ENCODE measurements at places on chromosomes 6 and 20.

DNA sequence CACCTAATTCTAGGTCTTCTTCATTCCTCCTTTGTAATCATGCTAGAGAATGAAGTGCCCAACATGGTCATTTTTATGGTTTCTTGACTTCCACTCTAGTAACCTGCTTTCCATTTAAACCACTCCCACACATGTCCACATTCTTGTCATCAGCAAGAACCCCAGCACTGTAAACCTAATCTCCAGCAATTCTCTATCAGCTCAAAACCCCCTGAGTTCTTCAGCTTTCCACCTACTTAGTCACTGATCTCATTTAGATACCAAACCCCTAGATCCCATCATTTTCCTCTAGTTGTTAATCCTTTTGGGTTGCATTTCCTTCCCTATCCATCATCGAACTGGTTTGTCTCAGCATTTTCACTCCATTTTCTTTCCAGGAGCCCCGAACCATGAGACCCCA lies 49.7 kb downstream of the GOPC start:
- no peak for DNase-seq

- no peak for DNase-seq
Observed at GRCh38 chr6:136964398-136964797, 42.3 kb downstream of the SLC35D3 start.

DNA sequence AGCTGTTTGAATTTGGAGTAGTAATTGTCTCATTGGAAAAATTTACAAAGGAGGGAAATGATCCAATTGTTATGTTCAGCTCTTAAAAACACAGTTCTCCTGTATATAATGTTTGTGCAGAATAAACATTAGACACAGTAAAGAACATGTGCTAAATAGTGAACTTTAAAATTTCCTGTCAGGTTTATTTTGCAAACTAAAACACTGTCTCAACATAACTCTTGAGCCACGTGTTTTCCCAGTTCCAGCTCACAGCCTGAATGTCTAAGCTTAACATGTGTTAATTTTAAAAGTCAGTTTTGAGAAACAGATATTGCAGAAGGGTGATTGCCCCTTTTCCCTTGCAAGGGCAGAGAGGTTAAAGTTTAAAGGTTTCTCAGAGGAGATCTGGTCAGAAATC lies 20.6 kb downstream of the EPHA7 start:
- no peak for DNase-seq

DNA sequence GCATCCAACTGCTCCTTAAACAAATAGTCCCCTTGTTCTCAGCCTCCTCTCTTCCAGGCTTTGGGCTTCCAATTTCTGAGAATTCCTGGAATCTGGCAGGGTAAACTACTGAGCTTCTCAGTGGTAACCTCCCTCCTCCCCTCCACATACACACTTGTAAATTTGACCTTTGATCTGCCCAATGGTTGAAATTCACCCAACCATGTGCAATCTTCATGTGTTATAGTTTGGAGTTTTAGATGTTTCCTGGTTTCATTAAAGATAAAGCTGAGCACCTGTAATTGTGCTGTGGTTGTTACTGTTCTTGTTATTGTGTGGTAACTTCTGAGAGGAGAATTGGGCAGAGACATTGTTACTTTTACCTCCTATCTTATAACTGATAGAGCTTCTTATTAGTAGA lies 328.4 kb downstream of the TPBG start:
- no peak for DNase-seq

- no peak for DNase-seq
Observed at GRCh38 chr6:11358904-11359830, 126.7 kb upstream of the NEDD9 start.

GRCh38 chr6:170134471-170135440 lies 156.1 kb downstream of the DLL1 start:
- DNase-seq: no peak

DNA sequence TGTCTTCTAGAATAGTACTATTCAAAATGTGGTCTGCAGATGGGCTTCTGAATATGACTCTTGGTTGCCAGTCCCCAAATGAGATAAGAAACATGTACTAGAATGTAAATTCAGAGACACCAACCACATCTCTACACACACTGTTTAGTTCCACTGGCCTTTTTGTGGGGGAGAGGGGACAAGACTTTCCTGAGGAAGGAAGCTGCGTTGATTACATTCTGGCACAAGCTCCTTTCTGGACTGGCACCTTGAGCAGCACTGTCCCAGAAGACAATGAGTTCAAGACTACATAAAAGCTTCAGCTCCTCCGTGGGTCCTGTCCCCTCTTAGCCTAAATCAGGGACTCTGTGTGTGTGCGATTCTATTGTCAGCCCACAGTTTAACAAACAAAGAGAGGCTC lies 6.9 kb upstream of the IYD start:
- no peak for DNase-seq

DNA sequence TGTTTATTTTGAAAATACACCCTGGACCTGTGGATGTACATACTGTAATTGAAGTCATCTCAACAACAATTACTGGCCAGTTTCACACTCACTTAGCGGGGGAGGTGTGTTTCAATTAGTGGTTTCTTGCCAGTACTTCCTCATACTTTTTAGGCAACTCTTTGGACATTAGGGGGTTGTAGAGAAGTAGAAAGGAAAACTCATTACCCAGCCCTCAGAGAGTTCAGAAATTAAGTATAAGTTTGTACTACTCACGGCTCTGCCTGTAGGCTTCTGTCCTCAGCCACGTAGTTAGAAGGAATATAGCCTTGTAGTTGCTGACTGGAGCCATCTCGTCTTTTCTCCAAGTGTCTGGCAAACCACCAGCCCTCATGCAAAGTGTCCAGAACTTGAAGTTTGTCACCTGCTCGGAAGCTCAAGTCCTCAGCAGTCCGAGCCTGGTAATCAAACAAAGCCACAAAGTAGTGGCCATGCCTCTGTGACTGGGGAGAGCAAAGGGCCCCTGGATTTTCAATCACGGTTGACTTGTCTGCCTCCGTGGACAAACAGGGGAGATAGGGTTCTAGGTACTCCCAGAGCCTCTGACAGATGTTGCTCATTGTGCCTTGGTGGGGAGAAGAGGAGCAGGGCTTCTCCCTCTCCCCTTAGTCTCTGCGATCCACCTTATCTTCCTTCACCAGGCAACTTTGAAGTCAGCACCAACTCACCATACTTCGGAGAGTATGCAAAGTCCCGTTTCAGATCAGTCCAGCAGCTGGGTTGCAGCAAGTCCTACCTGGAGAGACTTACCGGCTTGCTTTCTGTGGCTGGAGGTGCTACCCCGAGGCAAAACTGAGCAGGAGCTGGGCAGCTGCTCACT lies 749 bp downstream of the FRK start:
- no peak for DNase-seq

- DNase-seq: no peak
Observed at GRCh38 chr6:111861431-111861885, 11.8 kb downstream of the FYN start.

DNA sequence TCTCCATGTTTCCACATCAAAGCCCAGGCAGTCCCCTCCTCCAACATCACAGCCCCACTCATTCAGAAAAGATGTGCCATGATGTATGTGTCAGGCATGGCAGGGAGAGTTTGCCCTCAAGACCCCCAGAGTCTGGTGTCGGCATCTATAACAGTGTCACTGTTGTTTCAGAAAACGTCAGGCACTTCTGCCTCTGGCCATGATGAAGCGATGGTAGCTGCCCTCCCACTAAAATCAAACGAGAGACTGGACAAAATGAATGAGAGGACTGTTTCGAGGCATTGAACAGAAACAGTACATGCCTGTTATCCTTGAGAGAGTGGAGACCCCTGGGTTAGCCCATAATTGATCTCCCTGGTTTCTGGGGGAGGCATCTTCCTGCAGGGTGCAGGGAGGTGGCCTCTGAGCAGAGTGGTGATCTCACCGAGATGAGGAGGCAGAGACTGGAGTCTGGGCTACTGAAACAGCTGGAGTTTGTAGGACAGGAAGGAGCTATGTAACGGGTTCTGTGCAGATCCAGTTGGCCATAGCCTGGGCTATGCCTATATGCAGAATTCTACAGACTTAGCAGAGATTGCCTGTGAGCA lies 144.5 kb downstream of the SYCP2 start:
- DNase-seq: no peak

DNA sequence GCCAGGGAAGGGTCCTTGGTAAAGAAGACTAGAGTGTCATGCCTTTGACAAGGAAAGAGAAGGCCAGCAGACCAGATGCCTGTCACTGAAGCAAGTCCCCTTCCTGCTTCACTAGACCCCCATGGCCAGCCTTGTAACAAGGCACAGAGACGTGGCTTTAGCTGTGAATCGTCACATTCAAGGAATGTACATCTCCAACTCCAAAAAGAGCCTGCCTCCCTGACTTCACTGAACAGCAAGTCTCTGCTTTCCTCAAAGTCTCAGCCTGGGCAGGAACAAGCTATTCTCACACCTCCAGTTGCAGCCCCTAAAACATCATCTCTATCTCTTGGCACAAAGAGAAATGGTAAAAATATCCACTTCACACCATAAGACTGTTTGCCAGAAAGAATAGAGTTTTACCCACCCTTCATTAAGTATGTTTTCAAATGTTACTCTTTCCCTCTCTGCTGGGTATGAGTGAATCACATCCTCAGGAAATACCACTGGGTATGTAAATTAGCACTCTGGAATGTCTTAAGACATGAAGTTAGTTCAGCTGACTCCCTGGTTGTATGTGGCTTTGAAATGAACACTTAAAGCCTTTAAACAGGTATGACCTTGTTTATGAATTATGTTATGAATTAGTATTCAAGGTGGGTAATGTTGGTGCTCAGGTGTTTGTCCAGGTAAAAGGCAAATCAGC lies 46.4 kb upstream of the NT5E start:
- peak; percentile 93 for DNase-seq

DNA sequence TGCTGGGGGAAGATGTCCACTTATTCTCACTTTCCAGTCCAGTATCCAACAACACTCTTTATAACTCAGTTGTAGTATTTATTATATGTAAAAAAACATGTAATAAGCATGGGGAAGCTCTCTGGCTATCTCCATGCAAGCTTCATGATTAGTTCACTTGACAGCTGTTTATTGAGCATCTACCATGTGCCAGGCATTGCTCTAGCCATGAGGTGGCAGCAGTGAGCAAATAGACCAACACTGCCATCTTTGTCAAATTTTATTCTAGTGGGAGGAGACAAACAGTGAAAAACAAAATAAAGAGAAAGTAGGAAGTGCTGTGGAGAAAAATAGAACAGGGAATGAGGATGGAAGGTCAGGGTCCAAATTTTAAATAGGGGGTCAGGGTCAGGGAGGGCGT lies 131.8 kb downstream of the CFAP61 start:
- DNase-seq: no peak

DNA sequence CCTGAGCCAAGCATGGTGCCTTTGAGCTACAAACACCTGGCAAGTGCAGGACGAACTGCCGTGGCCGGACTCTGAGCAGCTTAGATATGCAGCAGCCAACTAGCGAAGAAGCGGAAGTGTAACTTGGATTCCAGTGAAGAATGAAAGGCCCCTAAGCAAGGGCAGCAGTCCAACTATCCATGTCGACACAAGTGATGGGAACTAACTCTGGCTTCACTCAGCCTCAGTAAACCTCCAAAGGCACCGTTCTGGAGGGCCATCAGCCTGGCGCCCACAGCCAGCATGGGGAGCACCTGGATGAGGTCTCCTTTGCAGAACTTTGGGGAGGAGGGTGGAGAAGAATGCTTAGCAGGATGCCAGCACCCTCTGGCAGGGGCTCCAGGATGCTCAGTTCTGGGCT lies 78.4 kb upstream of the MLN start:
- no peak for DNase-seq

DNA sequence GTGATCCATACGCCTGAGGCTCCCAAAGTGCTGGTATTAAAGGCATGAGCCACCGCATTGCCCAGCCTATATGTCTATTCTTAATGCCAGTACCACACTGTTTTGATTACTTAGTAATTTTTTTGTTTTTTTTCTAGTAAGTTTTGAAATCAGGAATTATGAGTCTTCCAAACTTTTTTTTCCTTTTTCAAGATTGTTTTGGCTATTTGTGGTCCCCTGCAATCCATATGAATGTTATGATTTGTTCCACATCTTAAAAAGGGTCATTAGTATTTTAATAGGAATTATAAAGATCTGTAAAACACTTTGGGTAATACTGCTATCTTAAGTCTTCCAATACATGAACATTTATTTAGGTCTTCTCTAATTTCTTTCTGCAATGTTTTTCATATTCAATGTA lies 6.8 kb upstream of the POPDC3 start:
- DNase-seq: no peak

DNA sequence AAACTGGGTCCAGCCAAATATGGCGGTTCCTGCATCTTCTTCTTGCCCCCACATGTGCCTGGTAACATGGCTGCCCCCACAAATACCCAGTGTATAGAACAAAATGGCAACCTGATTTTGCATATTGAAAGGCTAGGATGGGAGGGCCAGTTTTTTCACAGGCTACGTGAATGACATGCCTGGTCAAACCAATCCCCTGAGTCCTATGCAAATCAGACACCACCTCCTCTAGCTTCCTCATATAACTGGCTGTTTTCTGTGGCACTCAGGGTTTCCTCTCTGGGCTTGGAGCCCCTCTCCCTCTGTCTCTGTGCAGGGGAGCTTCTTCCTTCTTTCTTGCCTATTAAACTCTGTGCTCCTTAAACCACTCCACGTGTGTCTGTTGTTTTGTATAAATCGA lies 372.1 kb downstream of the KIF16B start:
- DNase-seq: no peak

DNA sequence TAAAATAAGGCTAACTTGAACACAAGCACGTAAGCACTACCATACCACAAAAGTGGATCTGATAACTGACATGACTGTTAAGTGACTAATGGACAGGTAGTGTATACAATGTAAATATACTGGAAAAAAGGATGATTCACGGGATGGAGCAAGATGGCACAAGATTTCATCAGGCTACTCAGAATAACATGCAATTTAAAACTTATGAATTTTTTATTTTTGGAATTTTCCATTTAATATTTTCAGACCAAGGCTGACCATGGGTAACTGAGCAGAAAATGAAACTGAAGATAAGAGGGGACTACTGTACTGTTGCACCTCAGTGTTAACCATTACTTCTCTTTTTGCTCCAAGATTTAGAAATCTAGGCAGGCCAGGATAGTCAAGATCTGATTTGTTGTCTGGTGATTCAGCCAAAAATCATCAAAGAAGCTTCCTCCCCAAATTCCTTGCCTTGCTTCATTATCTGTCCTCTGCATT lies 45.4 kb downstream of the TPBG start:
- DNase-seq: peak; percentile 97

DNA sequence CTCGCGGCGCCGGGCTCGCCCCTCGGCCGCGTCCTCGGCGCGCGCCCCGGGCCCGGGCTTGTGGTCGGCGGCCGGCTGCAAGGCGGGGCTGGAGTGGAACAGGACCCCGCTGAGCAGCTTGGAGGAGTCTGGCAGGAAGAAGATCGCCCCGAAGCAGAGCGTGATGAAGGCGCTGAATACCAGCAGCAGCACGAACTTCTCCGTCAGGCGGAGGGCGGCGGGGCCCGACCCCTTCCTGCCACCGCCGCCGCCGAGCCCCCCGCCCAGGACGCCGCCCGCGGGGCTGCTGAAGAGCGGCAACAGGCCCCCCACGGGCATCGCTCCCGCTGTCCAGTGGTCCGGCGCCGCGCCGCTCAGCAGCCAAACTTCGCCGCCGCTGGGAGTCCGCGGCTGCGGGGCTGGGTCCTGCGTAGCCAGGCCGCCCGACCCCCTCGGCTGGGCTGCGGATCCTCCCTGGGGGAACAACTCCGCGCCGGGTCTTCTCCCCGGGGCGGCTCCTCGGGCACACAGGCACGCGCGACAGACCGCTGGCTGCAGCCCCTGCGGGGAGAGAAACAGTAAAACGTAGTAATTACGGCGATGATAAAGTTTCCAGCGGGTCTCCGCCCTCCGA lies 707 bp downstream of the MAN1A1 start:
- DNase-seq: no peak
